Endothelial cell (in vitro differentiated cells): ENCODE measurements at places on chromosomes 7 and 10.

- DNase-seq, result no peak
Measured at GRCh38 chr7:148973256-148973655, 55.0 kb downstream of the PDIA4 start.

DNA sequence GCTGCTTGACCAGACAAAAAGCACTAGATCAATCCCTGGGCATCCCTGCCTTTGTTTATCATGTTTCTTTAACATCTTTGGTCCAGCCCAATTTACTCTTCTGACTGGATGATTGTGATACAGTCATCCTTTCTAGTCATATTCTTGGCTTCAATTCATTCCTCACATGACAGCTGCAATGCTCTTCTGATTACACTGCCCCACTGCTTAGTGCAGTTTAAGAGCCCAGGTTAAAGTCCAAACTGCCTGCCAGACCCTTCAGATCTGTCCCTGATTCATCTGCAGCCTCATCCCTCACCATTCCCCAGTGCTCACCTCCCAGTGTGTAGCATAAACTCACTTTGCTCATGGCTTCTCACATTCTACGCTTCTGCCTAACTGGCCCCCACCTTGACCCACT is 383.8 kb downstream of the TNS3 start:
- no peak for DNase-seq

- no peak for DNase-seq
Measured at GRCh38 chr10:61023053-61023452, 79.1 kb upstream of the RHOBTB1 start.

DNA sequence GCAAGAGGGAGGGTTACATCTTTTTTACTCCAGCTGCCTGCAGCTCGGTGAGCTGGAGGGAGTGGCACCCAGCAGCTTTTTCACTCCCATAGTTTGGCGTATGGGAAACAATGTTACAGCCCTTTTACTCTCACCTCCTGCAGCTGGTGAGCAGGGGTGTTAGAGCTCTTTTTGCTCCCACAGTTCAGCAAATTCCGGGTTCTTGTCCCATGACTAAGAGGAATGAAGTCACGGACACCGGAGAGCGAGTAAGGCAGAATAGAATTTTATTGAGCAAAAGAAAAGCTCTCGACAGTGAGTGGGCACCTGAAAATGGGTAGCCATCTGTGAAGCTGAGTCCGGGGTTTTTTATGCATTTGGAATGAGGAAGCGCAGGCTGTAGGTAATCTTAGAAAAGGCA is 446.6 kb downstream of the GFRA1 start:
- no peak for DNase-seq

DNA sequence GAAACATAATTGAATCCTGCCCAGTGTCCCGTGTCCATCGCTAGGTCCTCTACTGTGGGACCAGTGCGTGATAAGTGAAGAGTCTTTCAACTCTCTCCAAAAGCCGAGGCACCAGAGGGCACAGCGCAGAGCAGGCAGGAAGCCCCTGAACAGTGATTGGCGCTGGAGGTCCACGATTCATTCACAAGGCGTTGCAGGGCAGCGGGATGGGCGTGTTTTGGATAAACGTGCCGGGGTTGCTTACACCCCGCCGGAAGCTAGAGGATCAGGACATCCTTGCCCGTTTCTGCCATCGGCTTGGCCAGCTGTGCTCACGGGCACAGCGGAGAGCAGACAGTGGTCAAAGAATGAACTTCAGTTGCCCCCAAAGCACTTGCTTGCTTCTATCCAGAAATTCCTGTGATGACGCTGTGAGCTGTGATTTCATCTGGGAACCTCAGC is 86.0 kb upstream of the PFKP start:
- no peak for DNase-seq

GRCh38 chr10:111261081-111261615 is 184.3 kb downstream of the ADRA2A start:
- no peak for DNase-seq

DNA sequence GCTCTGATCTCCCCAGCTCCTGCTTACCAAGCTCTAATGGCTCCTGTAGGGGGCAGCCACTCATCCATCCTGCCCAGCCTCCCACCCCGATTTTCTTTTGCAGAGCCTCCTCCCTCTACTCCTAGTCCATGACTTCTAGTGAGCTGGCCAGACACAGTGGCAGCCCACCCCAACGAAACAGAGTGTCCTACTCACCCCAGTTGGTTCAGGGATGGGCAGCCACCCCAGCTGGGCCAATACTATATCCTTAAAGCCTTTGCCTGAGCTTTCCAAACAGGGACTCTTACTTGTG is 77.1 kb downstream of the GRID1 start:
- DNase-seq, result no peak

DNA sequence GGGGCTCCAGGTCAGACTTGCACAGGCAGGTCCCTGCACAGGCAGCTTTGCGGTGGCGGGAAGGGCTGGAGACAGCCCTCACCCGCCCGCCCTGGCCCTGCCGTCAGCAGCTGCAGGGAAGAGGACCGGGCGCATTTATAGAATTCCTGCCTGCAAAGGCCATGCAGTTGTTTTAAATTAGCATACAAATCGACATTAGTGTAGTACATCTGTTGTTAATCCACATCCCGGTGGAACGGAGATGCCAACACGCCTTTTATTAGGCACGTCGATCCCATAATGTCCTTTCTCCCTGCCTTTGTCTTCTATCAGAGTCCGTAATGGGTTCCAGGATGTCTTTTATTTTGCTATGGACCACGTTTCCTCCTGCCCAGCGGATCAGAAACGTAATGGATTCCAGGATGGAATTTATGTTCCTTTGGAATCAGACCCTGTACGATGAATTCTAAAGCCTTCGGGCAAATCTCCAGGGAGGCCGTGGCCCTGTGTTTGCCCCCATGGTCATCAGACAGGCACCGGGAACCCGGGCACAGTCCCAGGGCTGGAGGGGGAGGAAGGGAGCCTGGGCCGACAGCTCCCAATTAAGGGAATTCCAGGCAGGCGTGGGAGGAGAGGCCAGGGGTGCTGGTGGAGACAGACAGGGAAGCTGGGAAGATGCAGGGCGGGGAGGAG is 123.9 kb downstream of the COL26A1 start:
- DNase-seq, result no peak

- no peak for DNase-seq
Measured at GRCh38 chr7:8618441-8619070, 185.1 kb downstream of the NXPH1 start.

DNA sequence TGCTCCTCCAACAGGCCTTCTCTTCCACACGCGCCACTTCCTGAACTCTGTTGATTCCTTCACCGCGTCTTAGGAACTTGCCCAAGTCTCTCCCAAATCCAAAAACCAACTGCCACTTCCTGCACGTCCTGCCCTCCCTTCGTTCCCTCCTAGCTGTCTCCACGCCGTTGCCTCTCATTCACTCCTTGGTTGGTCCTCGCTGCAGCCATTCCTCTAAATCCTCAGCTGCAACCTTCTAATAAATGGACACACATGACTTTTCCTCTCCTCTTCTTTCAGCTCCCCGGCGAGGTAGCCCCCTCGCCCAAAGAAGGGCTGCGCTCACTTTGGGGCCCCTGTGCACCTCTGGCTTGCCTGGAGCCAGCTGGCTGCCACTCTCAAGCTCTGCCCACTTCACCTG is 110.2 kb downstream of the XRCC2 start:
- no peak for DNase-seq

GRCh38 chr7:101547916-101548661 is 81.0 kb downstream of the MYL10 start:
- DNase-seq, result no peak

DNA sequence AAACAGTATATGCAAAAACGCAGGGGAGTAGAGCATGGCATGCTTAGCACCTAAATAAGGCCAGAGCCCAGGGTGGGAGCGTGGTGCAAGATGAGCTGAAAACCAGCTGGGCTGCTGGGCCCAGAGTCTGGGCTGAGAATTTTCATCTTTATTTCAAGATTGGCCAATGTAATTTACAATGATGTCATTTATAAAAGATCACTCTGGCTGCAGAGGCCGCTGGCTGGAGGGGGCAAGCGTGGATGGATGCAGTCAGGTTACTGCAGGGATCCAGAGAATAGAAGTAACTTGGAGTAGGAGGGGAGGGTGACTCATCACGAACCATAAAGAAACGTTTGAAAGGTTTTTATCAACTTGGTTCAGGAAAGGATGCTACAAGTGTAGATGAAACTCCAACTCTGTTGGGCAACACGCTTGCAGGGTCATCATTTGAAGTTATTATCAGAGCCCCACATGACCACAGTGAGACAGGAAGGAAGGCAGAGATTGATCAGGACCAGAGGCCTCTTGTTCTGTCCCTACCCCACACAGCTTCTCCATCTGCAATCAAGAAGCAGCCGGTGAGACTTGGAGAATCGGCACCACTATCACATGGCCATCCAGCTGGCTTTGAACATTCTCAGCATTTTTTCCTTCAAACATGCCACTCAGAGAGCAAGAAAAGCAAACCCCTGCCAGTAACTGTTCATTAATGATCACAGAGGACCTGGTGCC is 49.2 kb downstream of the ODAD2 start:
- DNase-seq, result no peak

DNA sequence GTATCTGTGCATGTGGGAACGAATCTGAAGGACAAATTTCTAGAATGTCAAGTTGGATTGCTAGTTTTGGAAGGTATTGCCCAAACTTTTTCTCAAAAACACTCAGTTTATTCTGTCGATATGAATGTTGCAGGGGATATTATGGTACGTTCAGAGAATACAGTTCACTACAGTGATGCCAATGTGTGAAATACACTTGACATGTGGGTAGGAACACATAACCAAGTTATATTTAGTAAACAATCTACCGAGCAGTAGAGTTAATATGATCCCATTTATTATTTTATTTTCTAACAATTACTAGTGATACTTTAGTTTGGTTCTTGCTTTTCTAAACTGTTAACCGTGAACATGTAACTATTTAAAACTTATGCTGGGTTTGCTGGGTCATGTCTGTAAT is 37.4 kb downstream of the KIAA1217 start:
- DNase-seq, result no peak

DNA sequence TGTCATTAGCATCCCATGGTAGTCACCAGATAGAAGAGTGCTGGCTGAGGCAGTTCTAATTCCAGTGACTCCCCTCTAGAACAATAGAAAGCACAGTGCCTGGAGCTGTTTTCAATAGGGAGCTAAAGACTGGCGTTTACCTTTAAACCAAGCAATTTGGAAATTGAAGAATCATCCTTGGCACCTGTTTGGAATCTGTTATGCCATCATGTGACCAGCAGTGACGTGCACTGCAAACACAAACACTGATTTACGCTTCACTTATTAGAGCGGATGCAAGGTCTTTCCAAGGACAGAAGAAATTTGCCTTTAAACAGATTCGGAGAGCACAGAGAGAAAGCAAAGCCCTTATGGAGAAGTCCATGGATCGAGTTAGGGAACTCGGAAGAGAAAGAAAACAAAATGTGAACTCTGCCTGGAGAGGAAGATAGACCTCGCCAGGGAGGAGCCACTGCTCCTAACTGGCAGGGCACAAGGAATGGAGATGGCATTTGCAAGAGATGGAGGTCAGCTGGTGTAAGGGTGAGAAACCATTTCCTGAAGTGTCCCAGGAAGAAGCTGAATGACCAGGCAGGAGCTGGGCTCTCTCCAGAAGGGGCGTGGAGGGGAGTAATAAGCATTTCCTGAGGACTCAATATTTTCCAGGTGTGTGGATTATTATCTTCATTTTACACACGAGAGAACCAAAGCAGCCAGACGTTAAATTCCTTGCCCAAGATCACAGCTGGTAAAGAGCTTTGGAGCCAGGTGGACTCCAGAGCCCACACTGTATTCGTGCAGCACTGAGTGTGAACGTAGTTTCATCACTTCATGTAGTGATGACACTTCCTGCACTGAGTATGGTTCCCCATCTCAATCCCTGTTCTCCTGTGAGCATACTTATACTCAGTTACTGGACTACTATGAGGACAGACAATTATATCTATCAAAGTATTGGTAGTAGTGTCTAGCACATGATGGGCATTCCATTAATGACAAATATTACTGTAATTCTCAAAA is 97.7 kb downstream of the CUBN start:
- DNase-seq, result no peak

DNA sequence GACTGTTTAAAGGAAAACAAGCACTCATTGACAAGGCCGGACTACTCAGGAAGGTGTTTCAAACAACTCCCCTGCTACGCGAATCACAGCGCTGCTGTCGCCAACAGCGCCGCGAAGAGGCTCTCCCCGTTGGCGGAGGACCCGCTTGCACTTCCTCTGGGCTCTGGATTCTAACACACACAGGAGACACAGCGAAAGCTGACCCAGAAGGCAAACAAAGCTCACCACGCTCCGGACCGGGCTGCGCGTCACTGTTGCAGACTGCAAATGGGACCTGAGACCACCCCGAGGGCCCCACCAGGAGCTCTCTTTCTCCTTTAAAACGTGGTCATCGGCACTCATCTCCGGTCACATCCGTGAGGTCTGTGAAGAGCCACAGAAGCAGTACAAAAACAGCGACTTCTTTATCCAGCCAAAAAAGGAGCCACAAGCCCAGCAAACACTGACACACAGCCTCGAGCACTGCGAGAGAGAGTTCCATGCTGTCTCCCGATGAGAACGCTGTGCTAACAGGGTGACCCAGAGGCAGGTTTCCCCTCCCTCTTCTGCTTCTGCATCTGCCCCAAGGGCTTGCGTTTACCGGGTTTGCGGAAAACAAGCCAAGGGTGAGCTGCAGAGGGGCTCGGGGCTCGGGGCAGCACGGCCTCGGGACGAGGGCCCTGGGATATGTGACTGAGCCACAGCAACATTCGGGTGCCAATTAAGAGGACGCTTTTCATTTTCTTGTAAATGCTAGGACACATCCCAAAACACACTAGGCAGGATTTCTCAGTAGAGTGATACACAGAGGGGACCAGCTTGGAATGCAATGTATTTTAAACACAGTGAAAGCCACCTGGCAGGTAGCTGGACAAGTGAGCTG is 41.3 kb downstream of the AMZ1 start:
- no peak for DNase-seq

DNA sequence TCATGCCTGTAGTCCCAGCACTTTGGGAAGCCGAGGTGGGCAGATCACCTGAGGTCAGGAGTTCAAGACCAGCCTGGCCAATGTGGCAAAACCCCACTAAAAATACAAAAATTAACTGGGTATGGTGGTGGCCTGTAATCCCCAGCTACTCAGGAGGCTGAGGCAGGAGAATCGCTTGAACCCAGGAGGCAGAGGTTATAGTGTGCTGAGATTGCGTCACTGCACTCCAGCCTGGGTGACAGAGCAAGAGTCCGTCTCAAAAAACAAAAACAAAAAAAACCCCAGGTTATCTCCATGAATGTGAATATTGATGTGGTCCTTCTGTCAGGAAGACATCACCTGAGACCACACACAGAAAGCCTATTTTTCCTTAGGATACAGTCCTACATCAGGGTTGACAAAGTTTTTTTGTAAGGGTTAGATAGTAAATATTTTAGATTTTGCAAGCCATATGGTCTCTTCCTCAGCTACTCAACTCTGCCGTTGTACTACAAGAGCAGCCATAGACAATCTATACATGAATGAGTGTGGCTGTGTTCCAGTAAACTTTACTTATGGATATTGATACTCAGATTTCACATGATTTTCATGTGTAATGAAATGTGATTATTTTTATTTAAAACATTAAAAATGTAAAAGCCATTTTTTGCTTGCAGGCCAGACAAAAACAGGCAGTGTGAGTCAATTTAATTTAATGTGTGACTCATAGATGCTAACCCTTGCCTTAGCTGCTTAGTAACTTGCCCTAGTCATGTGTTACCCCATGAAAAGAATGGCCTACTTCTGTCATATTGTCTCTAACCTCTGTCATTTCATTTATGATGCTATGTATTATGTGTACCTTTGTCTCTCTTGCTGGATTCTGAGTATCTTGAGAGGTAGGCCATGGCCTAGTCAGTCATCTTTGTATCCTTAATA is 78.1 kb downstream of the TPST1 start:
- no peak for DNase-seq
